Stimulated activated CD4-positive, alpha-beta T cell treated with anti-CD3 and anti-CD28 coated beads, TNF-alpha, amount 100 ng/mL, for 1 hour (primary cell): ENCODE measurements at places on chromosomes 4 and X.

DNA sequence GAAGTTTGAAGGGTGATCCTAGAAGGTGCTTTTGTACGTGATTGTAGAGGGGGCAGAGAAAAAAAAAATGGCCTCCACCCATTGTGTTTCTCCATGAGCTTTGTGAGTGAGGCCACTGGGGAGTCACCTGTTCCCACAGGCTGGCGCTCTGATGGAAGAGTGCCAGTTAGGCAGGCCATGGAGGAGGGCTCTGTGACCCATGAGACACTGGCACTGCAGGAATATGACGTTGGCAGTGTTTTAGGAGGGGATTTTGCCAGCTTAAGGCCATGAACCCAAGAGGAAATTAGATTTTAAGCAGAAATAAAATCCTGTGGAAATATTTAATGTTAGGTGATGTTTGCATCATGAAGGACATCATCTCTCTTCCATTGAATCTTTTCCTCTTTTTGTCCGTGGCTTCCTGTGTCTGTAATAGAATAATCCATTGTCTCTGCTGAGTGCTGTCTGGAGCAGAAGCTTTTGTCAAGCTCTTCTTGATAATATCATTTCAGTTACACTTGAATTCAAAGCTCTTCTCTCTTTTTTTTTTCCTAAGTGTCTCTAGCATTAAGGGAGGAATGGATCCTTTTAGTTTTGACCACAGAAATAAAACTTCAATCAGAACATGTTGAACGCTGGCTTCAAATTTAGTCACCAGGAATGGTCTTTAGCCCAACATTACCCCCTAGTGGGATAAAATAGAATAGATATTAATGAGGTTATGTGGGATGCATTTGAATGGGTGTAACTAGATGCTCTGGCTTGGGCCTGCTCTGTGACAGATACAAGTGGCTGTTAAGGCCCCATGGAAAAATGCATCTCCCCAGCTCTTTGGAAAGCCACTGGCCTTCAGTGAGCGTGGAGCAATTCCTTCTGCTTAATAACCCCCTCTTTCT, 41.0 kb upstream of the UCP1 start:
- no peak for DNase-seq

GRCh38 chrX:117713411-117713810, 403.2 kb downstream of the KLHL13 start:
- DNase-seq = no peak

DNA sequence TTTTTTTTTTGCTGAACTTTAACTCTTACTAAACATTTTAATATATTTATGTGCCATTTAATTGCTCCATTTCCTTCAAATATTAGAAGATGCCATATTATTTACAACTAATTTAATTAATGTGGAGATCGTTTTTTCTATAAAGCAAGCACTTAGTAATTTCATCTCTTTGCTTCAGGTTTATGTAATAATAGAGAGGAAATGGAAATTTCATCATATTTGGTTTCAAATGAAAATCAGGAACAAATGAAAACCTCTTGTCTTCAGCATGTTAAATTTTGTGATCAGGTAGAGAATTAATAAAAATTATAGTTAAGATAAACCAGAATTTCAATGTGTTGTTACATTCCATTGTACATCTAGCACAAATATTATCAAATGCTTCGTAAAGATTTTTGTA, 120.1 kb downstream of the SYNPO2 start:
- no peak for DNase-seq

- no peak for DNase-seq
Observed at GRCh38 chr4:113524505-113525186, 236.9 kb downstream of the CAMK2D start.

- no peak for DNase-seq
Observed at GRCh38 chrX:118228041-118228440, 111.4 kb upstream of the KLHL13 start.

- no peak for DNase-seq
Observed at GRCh38 chr4:11881947-11882346, 453.3 kb upstream of the HS3ST1 start.

DNA sequence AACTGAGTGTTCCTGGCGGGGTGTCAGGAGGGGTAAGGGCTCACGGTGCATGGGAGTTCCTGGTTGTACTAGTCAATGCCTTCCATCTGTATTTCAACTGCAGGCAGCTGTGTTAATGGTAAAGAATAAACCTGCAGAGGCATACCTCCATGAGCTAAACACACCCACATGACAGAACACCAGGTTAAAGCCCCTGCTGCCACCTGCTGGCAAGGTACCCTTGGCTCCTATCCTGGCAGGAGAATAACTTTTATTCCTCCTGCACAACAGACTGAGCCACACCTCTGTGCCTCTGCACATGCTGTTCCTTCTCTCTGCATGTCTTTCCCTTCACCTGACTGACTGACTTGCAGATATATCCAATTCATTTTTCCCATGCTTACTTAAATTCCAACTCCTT, 11.1 kb downstream of the ITIH6 start:
- DNase-seq = no peak

GRCh38 chr4:4853371-4853823, 6.1 kb upstream of the MSX1 start:
- no peak for DNase-seq

DNA sequence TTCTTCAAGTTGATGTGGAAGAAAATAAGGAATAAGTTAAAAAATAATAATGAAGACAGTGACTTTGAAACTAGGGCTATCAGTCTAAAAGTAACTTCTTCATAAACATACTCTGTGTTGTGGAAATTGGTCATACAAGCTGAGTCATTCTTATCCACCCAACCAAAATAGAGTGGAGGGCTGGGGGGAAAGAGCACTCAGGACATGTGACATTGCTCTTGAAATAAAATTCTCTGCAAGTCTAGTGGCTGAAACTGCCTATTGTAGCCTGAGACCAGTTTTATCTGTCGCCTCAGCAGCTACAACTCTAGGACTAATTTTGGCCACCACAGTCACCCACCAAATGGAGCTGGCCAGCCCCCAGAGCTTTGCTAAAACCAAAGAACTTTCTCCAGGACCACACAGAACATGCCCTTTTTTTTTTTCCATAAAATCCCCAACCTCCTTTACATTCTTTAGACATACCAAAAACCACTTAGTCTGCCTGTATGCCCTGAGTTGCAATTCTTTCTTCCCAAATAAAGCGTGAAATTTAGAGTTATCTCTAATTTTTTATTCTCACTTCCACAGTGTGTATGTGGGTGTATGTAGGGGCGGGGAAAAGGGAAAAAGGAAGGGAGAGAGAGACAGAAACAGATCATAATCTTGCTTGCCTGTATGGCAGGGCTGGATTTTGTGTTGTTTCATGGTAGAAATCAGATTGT, 23.0 kb upstream of the SLC25A4 start:
- no peak for DNase-seq

DNA sequence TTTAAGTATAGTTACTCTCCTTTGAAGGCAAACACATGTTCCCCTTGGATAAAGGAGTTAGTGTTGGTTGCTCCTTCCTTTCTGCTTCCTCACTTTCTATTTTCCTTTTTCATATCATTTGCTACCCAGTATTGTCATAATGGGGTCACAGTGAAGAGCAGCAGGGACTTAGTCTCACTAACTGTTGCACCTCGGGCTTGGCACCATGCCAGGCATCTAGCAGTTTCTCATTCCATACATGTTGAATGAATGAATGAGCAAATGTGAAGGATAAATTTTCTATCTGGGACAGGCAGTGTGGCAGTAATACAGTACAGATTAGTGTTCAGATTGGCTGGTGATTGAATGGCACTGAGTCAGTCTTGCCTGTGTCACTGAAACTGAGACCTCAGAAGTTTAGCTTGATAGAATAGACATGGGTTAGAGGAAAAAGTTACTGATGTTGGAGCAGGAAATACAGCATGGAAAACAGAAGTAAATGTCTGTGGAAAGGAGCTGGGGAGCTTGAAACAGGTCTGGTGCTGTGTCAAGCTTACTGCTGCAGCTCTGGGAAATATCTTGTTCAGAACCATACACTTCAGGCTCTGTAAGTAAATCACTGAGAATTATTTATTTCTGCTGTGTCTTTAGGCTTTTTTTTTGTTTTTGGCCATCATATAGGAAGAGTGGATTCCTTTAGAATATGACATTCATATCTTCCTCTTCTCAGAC, 55.8 kb upstream of the PITX2 start:
- DNase-seq = no peak

- no peak for DNase-seq
Observed at GRCh38 chr4:183443655-183444213, 702 bp upstream of the CDKN2AIP start.

DNA sequence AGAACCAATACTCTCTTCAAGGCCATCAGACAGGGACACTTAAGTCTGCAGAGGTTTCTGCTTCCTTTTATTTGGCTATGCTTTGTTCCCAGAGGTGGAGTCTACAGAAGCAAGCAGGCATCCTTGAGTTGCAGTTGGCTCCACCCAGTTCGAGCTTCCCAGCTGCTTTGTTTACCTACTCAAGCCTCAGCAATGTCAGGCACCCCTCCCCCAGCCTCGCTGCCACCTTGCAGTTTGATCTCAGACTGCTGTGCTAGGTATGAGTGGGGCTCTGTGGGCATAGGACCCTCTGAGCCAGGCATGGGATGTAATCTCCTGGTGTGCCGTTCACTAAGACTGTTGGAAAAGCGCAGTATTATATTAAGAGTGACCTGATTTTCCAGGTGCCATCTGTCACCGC, 12.6 kb upstream of the UGT2B15 start:
- DNase-seq = no peak

DNA sequence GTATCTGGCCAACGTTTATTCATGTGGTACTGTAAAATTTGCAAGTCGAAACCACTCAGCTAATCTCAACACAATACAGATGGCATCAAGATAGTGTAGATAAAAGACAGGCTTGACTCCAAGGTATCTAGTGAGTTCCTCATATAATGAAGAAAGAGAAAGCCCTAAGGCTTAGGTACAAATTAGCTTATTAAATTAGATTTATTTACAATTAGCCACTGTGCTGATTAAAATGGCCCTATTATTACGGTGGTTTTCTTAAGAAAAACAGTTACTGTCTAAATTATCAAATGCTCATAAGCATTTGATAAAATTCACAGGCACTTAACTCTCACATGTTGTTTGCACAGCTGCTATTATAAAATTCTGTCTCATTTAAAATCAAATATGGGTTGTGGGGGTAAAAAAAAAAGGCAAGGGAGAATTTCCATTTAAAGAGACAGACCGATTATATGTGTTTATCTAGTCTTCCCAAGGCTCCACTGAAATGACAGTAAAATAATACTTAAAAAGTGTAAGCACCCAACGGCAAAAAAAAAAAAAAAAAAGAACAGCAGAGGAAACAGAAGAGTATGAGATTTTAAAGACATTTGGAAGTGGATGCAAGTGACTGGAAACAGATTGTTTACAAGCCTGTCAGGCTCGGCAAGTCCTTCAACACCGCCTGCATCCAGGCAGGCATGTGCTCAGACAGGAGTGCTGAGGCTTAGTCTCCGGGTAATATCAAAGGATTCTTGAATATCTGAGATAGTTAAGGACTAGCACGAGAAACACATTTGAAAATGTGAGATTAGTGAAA, 55.1 kb downstream of the FAM13A start:
- DNase-seq = no peak

- no peak for DNase-seq
Observed at GRCh38 chr4:152896811-152897210, 39.3 kb upstream of the FHDC1 start.

DNA sequence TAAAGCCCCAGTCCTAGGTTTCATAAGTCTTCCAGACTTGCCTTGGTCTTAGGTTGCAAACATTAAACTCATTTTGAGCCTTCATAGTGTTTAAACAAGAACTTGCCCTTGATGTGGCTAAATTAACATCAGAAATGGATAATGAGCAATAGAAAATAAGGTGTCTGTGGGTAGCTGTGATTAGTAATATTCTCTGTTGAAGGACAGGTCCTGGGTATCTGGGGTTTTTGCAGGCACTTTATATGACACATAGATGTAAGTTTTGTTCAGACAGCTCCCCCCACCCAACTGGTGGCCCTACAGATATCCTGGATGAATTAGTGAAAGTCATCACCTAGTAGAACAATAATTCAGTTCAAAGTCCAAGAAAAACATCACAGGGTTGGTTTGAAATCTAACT, 272.5 kb downstream of the PTTG2 start:
- no peak for DNase-seq

DNA sequence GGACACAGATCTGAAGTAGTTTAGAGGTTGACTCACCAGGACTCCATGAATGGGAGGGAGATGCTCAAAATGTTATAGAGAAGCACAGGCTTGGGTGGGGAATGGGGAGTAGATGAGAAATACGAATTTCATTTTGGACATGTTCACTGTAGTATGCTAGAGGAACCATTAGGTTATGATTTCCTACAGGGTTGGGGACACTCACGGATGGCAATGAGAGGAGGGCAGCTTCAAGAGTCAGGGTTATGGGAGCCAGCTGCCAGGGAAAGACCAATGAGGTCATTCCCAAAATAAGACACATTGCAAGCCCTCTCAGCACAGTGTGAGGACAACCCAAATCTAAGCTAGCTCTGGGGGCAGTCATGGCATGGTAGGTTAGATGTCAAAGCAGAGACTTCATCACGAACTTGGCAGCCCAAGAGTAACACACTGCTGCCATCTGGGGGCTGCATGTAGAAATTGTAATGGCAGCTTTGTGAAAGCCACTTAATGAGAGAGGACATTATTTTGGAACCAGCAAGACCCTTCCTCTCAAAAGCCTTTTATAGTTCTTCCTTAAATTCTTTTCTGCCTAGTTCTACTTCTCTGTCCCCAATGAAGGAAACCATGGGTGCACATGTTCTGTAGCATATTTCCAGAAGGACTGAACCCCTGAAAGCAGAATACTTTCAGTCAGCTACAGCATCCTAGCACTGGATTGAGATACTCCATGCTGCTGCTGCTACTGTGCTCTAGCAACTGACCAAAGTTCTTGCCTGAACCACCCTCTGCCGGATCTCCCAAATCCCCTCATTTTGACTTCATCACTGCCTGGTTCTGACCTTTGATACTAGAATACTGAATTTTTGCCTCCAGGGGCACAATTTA, 16.2 kb upstream of the ZCCHC12 start:
- no peak for DNase-seq
